Activated CD4-positive, alpha-beta T cell treated with anti-CD3 and anti-CD28 coated beads, Interleukin-2, Interleukin-4, amounts not matched to agents 100 ng/mL and 50 ng/mL, durations not matched to agents 16 hours and 8 hours (primary cell): ENCODE measurements at places on chromosomes 16 and 17.

GRCh38 chr16:65725156-65725845 lies 603.4 kb upstream of the CDH11 start:
- DNase-seq = no peak

- DNase-seq = no peak
Measured at GRCh38 chr16:12674071-12674470, 129.6 kb downstream of the CPPED1 start.

GRCh38 chr17:3528880-3529511 lies 28.6 kb downstream of the TRPV3 start:
- no peak for DNase-seq

- DNase-seq = no peak
Measured at GRCh38 chr16:23682181-23682580, 3.5 kb downstream of the PLK1 start.

- DNase-seq = peak; percentile 96
Measured at GRCh38 chr17:82450357-82451106, at the start of gene CYBC1. TSS of gene CYBC1 (minus strand) at chr17:82450752. CDS start at chr17:82449254, 1,498 bp downstream.

DNA sequence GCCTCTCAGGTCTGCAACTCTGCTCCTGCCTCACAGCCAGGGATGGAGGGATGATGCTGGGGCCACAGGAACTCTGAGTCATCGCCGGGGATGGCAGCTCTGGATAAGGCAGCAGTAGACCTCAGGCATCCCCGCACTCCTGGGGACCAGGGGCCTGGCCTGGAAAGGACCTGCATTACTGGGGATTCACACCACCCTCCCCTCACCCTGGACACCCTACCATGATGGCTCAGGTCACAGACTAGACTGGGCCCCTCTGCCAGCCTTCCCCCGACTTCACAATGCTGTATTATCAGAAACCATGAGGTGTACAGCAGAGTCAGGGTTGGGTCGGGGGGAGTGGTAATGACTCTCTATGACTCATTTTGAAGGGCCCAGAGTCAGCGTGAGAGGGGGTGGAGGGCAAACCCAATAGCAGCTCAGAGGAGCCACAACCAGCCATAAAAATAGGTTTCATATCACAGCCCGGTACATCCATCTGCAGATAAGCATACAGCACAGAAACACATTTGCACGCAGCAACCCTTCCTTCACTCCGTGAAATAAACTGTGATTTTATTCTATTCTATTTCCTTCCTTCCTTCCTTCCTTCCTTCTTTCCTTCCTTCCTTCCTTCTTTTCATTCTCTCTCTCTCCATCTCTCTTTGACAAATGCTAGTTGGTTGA lies 28.8 kb downstream of the DYNLRB2 start:
- DNase-seq = peak; percentile 93

- peak; percentile 66 for DNase-seq
Measured at GRCh38 chr17:41547921-41548843, 20.1 kb upstream of the KRT19 start.

DNA sequence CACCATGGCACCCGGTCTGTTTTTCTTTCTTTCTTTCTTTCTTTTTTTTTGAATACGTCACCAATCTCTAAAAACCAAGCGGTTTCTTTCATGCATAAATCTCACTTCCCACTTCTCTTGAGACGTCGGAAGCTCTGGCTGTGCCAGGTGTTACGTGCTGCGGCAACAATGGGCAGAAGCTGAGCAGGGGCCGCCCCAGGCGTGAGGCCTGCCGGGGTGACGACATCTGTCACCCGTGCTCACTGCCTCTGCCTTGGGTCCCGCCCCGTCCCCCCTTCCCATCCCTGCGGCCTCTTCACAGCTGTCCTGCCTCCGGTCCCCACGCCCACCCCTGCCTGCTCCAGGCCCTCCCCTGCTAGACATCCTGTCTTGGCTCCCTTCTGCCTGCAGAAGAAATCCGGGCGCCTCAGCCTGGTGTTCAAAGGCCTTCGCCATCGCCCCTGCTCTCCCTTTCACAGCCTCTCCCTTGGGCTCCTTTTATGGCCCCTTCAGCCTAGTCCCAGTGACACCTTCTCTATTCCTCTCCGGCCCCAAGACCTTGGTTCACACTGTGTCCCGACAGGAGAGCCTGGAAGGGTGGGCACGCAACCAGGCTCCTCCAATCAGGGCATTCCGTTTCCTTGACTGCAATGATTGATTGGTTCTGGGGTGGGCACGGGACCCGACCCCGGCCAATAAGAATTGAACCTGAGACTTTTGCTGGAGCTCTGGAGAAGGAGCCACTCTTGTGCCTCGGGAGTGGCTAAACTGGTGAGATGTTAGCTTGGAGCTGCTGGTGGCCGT lies 4.8 kb downstream of the P2RX1 start:
- peak; percentile 66 for DNase-seq

DNA sequence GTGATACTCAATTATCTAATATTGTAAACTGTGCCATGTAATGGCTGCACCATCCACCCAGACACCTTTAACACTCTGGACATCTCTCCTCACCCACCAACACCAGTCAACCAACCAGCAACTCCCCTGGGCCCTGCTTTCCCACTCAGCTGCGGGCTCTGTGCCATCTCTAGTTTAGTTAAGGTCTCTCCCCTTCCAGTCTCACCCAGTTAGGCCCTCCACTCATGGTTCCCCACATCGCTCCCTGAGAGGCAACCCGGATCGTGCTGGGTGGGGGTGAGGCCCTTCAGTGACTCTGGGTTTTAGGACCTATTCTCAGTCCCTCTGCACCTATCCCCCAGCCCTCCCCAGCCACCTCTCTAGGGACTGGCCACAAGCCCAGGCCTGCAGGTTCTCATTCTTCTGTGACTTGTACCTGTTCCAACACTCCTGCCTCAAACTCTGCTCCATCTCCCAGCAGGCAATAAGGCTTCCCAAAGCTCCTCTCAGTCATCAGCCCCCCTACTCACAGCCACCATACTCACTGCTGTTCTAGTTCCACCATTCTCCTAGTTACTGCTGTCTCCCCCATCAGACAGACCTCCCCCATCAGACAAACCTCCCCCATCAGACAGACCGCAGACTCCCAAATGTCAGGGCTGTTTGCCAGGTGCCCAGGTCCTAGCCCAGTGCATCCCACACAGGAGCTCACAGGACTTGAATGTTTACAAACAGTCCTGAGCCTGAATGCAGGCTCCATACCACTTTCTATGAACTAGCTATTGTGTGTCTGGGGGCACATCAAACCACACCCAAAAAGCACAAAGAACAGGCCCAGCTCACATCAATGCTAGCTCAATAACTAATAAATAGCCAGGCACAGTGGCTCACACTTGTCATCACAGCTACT lies 2.6 kb downstream of the TK2 start:
- DNase-seq = no peak
